ENCODE measurements at places on chromosomes 7 and 10.

DNA sequence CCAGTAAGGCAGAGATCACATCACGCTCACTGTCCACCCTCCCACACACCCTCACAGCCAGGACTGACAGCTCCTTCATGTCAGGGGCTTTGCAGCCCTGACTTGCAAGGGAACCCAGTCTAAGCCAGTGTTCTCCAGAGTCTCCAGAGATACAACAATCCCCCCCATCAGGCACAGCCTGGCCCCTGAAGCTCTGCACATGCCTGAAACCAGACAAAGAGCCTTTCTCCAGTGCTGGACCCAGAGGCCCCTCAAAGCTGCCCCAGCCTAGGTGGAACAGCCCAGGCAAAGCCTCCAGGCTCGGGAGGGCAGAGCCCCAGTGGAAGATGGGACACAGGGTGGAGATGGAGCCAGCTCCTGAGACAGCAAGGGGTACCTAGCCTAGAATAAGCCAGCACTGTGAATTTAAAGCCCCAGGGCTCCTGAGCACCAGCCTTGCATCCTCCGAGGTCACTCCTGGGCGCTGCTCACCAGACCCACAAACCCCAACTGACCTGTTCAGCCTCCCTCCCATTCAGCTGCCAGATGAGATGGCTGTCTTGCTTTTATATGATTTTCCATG lies 50.2 kb downstream of the GRID1 start:
- no peak for DNase-seq

DNA sequence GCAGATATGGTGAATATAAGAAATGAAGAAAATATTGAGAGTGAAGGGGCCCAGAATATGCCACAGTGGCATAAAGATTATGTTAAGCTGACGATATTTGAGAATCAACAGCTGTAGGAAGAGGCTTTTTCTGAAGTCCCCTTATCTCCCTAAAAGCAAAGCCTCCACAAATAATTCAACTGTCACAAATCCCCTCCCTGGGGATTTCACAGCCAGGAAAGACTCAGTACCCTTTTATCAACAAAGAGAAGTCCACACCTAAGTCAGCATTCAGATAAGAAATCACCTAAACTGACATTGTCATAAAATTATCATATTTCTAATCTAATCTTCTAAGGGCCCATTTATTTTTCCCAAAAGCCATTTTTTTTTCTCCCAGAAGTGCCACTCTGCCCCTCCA lies 284.9 kb upstream of the VWC2 start:
- DNase-seq, result no peak

GRCh38 chr10:98115031-98115787 lies 19.2 kb upstream of the R3HCC1L start:
- no peak for DNase-seq

- peak; percentile 73 for DNase-seq
Observed at GRCh38 chr7:47513741-47514241, 68.1 kb downstream of the TNS3 start.

GRCh38 chr7:81173766-81174281 lies 255.0 kb upstream of the SEMA3C start:
- DNase-seq, result peak; percentile 16

DNA sequence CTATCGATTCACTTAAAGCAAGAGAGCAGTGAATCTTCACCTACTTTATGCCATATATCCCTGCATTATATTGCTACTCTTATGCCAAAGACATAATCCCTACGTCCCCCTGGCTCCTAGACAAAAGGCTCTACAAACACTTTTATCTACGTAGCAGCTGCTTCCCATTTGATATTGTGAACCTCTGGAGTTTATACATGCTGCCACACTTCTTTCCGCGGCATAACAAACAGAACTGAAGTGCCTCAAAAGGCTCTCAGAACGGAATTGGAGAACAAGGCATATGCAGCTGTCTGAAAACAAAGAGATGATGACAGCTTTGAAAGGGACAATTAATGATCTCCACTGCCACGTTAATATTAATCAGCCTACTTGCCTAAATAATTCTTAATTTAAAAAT lies 985.6 kb upstream of the LRRN3 start:
- DNase-seq, result no peak

GRCh38 chr7:2968616-2969397 lies 74.9 kb downstream of the CARD11 start:
- DNase-seq, result no peak

DNA sequence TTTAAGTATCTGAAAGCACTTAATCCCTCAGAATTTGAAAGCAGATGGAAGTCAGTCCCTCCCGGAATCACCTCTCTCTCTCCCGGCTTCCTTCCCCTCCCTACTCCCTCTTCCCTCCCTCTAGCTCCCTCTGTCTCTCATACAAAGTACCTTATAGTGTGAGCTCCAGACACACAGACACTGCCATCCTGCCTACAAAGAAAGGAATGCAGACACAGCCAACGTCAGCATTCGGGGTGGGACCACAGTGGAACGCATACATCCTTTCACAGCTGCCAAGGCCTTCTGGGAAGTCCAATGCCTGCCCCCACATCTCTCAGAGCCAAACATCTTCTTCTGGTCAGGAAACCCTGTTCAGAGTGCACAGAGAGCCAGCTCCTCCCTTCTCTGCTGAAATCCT lies 9.3 kb downstream of the NOD1 start:
- peak; percentile 97 for DNase-seq

GRCh38 chr10:17217631-17218232 lies 10.3 kb upstream of the VIM start:
- peak; percentile 95 for DNase-seq

GRCh38 chr7:117323851-117324711 lies 1.2 kb upstream of the WNT2 start:
- DNase-seq, result no peak

GRCh38 chr7:102424787-102425218 lies 8.6 kb upstream of the ORAI2 start:
- DNase-seq, result no peak

DNA sequence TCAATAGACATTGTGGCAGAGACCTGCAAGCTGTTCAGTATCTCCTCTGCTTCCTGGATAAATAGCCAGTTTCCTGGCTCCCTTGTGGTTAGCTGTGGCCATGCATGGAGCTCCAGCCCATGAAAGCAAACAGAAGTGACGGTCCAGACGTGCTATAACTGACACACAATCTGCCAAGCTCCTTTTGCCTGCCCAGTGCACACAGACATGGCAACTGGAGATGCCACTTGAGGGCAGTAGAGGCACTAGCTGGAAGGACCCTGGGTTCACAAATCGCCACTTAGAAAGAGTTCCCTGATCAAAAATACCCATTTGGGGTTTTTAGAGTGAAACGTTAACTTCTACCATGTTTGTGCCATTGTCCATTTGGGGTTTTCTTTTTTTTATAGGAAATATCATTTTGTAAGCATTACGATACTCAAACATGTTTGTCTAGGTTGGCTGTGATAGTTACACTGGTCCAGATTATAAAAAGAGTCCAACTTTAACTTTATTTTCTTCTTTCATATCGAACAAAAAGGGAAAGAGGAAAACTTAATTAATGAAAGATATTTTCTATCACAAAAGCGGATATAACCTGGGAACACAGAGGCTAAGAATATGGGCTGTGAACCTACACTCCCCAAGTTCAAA lies 31.3 kb downstream of the KIN start:
- DNase-seq, result peak; percentile 35

DNA sequence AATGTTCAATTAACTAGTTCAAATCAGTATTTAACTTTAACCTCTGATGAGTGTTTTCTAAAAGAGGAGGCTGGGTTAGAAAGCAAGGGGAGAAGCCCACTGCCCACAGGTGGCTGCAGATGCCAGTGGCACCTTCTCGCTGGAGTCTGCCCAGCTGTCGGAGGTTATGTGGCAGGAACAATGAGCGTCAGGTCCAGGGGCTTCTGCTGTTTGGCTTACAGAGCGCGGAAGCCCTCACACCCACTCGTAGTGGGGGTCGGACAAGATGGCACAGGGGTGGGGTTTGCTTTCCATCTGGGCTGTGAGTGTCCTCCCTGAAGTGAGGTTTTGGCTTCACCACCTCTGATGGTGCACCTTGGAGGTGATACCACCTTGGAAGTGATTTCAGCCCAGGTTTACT lies 8.5 kb downstream of the DYNC2I1 start:
- DNase-seq, result no peak

GRCh38 chr10:121245754-121246153 lies 352.5 kb downstream of the FGFR2 start:
- no peak for DNase-seq

DNA sequence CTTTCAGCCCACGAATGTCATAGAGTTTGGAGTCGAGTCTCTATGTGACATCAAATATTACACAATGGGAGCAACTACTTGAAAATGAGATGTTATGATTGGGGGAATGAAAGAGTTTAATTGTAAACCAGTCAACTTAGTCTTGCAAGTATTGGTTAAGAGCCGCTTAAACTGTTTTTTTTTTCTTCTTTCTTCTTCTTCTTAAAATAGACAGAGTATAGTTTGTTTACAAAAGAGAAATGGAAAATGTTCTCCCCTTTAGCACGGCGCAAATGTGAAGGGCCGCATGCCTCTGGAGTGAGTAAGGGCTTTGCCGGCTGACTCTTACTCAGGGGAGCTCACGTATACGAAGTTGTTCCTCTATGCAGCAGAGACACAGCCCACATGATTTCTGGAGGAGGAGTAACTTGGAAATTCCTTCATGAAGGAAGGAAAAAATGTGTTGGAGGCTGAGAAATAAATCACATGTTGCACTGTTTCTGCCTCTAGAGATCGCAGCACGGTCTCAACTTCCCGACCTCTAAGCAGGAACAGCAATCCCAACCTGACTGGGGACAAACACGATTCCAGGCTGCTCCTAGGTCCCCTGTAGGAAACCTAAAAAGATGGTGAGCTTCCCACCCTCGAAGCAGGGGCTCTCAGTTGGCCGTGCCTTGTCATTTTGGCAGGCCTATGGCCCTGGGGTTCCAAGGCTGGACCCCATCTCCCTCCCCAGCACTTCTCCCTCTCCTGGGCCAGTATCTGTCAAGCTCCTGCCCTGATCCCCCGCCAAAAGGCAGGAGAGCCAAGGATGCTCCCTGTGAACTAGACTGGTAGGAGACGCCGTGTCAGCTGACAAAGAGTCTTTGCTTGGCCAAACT lies 44.8 kb downstream of the MYOF start:
- peak; percentile 99 for DNase-seq

DNA sequence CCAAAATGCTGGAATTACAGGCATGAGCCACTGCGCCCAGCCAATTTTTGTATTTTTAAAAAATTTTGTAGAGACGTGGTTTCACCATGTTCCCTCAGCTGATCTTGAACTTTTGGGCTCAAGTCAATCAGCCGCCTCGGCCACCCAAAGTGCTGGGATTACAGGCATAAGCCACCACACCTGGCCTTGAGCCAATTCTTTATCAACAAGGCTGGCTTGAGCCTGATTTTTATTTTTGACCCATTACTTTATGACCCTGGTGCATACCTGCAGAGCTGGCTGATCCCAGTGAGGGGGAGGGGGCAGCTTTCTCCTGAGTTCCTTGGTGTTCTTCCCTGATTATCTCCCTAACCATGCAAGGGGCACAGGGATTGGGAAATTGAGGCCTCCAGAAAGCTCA lies 15.8 kb upstream of the CPA1 start:
- DNase-seq, result no peak

- no peak for DNase-seq
Observed at GRCh38 chr10:131736321-131736980, 164.4 kb upstream of the PPP2R2D start.

GRCh38 chr10:16809074-16809718 lies 8.0 kb downstream of the RSU1 start:
- peak; percentile 54 for DNase-seq

DNA sequence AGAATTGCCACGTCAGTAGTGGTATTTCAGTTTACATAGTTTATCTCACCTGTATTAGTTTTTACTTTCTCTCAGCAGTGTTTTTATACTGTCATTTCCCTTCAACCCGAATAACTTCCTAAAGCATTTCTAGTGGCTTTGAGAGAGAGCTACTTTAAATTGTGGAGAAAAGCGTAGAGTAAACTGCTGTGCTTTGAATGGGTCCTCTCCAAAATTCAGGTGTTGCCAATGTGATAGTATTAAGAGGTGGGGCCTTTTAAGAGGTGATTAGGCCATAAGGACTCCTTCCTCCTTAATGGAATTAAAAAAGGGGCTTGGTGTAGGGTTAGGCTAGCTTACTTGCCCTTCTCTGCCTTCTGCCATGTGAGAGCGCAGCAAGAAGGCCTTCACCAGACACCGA lies 98.4 kb downstream of the LCOR start:
- no peak for DNase-seq

DNA sequence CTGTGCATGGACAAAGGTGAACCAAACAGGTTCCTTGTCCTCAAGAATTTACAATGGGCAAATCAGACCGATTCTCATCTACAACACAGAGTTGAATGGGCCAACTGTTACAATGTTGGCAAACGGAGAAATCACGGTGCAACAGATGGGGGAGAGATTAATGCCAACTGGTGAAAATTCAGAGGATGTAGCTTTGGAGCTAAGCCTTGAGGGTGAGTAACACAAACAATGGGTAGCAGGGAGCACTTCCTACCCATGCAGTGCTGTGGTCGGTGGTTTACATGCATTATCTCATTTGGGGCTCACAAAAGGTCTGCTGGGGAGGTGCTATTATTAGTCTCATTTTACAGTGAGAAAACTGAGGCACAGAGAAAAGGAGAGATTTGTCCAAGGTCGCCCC lies 902 bp upstream of the NFE2L3 start:
- DNase-seq, result no peak

DNA sequence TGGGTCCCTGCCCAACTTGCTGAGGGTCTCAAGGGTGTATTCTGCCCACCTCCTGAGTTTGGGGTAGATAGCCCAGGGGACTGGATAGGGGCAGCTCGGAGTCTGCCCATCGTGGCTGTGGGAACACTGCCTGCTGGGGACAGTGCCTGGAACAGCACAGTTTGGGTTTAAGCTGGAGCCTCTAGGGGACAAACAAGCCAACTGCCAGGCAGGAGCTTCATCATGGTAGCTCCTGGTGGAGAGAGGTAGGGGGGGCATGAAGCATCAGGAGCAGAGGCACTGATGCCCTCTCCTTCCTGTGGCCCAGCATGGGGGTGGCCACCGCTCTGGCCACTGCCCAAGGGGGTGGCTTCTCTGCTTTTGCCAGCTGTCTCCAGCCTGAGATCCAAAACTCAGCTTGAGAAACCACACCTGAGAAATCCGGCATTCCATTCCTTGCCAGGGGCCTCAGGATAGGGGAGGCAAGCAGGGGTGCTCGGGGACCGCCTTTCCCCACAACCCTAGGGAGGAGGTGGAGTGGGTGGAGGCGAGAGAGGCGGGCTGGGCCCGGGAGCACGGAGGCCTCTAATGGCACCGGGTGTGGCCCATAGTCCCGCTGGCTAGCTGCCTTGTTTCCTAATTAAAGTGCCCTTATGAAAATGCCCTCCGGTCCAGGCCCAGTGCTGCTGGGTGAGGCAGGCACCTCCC lies 47.6 kb downstream of the UNC5B start:
- no peak for DNase-seq
